Myocyte (in vitro differentiated cells): ENCODE measurements at places on chromosomes 5 and 9. TPM values are rescaled to one million over a fixed set of nuclear protein-coding genes. Genes with fewer than 3 reads are reported as not detected.

The PCDHGB3 gene
- 1.8 TPM in 2 replicates for total RNA-seq

- no peak for DNase-seq
These were observed 6.0 kb downstream of the ISL1 start for GRCh38 chr5:51389288-51389576.

The SYNPO gene
- total RNA-seq: 7.8 and 8.1 TPM in 2 replicates

DNA sequence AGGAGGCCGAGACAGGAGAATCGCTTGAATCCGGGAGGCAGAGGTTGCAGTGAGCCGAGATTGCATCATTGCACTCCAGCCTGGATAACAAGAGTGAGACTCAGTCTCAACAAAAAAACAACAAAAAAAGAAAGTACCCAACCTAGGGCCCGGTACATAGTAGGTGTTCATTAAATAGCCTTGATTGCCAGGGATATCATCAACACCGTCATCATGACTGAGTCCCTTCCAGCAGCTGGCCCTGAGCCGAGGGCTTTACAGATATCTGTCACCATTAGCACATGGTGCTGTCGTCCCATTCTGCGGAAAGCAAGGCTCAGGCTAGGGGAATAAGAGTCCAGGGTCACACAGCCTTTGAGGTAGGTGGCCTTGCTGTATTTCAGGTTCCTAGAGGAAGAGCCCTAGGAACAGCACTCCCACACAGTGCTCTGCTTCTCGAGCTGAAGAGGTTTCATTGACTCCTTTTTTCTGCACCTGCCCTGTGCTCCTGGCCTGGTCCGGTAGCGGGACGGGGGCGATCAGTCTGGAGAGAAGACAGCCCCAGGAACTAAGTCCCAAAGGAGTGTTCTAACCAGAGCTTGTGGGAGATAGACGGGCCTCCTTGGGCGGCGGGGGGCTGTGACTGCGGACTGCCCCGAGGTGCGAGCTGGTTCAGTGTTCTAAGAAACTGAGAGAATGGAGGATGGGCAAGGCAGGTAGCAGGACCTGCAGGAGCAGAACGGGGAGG, 48.2 kb downstream of the CXXC5 start:
- peak; percentile 55 for DNase-seq

- peak; percentile 89 for DNase-seq
These were observed 7.9 kb upstream of the ZFP62 start for GRCh38 chr5:180868960-180869359.

GRCh38 chr9:120389300-120389699, 190.7 kb downstream of the CDK5RAP2 start:
- no peak for DNase-seq

DNA sequence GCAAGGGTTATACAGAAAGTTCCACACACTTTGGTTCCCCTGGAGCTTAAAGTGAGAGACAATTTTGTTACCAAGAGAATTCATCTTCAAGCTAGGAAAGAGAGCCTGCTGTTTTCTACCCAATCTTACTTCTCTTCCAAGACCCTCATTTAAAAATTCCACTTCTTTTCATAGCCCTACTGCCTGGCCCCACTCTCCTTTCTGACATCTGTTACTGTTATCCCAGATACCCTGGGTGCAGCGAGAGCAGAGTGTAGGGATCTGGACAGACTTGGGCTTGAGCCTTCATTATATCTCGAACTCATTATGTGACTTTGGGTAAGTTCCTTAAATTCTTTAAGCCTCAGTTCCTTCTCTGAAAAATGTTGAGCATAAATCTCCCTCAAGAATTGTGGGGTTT, 263.1 kb downstream of the ASTN2 start:
- DNase-seq: no peak

- DNase-seq: no peak
These were observed 114.5 kb downstream of the FOXD1 start for GRCh38 chr5:73333944-73334703.

DNA sequence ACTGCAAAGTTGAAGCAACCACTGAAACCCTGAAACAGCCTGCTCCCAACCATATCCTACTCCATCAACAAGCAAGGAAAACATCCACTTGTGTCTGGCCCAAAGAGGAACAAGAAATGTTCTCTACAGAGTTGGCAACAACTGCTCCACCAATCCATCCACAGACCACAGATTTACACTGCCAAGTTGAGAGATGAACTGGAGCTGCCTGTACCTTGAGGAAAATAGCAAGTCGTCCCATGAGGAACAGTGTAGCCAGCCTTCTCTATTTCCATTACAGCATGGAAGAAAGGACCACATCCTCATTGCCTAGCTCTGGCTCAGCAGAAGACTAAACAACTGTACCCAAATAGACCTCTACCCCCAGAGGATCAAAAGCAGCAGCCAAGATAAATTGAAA, 60.4 kb downstream of the DEPDC1B start:
- peak; percentile 44 for DNase-seq

DNA sequence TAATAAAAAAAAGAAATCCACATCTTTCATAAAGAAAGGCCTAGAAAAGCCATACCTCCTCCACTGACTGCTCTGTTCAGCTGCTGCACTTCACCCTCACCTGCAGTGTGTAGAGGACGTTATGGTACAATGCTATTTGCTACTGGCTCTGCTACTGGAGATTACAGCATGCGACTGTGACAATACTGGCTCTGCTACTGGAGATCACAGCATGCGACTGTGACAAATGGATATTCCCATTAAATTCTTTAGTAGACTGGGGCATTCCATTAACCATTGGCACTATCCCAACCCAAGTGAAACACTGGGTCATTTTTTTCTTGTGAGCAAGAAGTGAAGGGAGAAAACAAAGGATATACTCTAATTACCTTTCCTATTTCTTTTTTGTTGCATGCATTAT, 1063.5 kb upstream of the DMAC1 start:
- DNase-seq: no peak

DNA sequence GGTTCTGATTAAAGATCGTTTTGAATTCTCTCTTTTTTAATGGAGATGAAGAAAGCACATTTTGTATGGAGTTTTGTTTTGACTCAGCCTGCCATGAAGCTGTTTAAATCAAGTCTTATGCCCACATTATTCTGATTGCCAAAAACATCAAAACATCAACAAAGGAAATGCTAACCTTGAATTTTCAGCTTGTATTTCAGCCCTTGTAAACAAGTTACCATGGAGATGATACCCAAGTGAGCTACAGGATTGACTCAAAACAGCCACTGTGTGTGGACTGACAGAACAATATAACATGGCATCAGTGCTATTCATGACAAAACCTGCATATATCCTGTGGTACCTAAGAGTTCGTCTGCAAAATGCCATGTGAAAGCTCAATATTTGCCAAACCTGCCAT, 1581.0 kb downstream of the MAT2B start:
- no peak for DNase-seq

DNA sequence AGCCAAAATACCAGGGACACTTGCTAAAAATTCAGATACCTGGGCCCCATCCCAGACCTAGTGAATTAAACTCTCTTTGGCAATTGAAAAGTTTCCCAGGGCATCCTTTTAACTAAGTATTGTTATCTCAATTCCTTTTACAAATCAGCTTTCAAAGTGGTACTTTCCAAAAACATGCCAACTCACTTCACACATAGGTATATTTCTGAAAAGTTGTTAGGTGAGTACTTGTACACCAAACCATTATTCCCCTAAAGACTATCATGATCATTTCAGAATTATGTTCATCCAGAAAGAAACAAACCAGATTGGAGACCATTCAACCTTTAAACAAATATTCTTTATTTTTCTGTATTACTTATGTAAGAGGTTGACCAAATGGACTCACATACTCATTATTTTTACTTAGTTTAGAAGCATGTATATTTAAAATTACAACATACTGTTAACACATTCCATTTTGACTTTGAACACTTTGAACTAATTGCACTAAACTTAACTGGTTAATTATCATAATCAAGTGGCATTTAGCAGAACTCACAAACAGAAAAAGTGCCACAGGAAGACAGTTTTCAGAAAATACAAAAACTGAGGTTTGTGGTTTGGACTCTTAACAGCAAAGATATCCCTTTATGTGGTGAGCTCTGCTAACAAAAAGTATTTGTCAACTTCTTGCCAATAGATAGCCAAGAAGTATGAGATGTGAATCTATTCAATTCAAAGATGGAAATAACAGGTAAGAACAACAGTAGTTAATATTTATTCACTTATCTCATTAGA, 40.7 kb downstream of the KIAA0825 start:
- peak; percentile 10 for DNase-seq

- DNase-seq: no peak
These were observed 30.4 kb upstream of the TRIM14 start for GRCh38 chr9:98149422-98149821.

The ESM1 gene
- not detected in 2 replicates for total RNA-seq

GRCh38 chr9:70091572-70091971, 47.9 kb downstream of the MAMDC2 start:
- no peak for DNase-seq

- DNase-seq: peak; percentile 56
These were observed 293.9 kb downstream of the ZSWIM6 start for GRCh38 chr5:61625681-61626621.
